Mucosa of descending colon (tissue), 3 donors: ENCODE measurements at places on chromosomes 4 and X.
A peak's percentile ranks its signal among the peaks of the same experiment; 100 is the strongest.

DNA sequence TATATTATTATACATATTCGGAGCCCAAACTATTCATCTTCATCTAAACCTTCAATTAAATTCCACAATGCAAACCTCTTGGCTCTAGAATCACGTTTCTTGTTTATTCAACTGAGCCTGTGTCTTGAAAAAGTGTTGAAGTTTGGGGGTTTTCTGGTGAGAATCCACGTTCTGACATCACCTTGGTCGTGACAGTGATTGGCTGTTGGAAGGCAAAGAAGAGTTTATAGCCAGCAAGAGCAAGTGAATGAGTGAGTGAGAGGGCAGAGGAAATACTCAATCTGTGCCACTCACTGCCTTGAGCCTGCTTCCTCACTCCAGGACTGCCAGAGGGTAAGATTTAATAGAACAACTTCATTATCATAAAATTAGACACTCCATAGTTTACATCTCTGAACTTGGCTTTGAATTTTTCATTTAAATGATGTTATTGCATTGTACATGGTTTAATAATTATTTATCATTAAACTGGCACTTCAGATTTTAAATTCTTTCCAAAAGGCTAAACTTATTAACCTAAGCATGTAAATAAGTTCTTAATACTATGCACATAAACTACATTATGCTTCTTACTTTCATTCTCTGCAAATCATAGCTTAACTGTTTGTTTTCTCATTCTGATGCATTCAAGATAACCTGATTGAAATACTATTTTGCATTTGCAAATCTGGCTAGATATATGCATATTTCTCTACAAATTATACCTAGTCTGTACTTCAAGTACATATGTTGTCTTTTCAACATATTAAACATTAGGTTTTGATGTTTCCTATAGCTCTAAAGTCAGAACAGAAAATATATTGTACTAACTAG is at the start of gene IBSP:
TSS of gene IBSP (plus strand) at position 254 of the 813 bp plus-strand sequence. CDS start 2,808 bp downstream, outside the sequence.
- DNase-seq, result no peak

GRCh38 chrX:625137-625691 is 5.4 kb upstream of the SHOX start:
- no peak for DNase-seq

GRCh38 chr4:98179951-98180350 is 36.7 kb upstream of the STPG2 start:
- DNase-seq, result no peak

- DNase-seq, result no peak
Measured at GRCh38 chr4:140219567-140219966, 65.6 kb upstream of the MAML3 start.

- DNase-seq, result no peak
Measured at GRCh38 chr4:21849077-21849476, 99.5 kb downstream of the KCNIP4 start.

GRCh38 chr4:102430461-102430910 is 70.7 kb upstream of the NFKB1 start:
- no peak for DNase-seq

GRCh38 chrX:119729408-119730201 is 28.8 kb upstream of the SOWAHD start:
- DNase-seq, result peak; percentile 33
